ENCODE measurements at places on chromosomes 16 and 17. TPM values are rescaled to one million over a fixed set of nuclear protein-coding genes. Genes with fewer than 3 reads are reported as not detected.

GRCh38 chr17:21523497-21524210, 147.5 kb downstream of the KCNJ12 start:
- H3K4me1 ChIP-seq = no peaks in the 10 kb centered on the region
- DNase-seq = no peak
- no peaks in the 10 kb centered on the region for H3K27me3 ChIP-seq
- H3K27ac ChIP-seq = no peak overlapping the region

DNA sequence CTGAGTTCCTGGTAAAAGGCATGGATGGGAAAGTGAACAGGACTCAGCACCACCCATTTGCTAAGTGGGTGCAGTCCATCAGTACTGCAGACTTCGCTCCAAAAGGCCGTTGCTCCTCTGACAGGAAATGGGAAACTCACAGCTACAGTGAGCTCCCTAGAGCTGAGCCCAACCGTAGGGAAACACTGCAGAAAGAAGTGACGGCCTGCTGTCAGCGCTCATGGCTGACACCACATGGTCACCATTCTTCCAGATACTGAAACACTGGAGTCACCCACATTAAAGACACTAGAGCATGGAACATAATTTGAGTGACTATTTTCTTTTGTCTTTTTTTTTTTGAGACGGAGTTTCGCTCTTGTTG, 31.9 kb downstream of the UBE2O start:
- peaks cover 3% of the 10 kb centered on the region for H3K4me1 ChIP-seq
- no peak overlapping the region for H3K4me3 ChIP-seq
- DNase-seq = no peak
- H3K36me3 ChIP-seq = peaks cover 18% of the 10 kb centered on the region

GRCh38 chr17:13024526-13025257, 6.9 kb upstream of the ELAC2 start:
- peak overlapping the region; percentile 16 for H3K4me3 ChIP-seq
- H3K4me1 ChIP-seq = peaks cover 9% of the 10 kb centered on the region
- H3K27me3 ChIP-seq = no peaks in the 10 kb centered on the region
- DNase-seq = peak; percentile 82
- no peaks in the 10 kb centered on the region for H3K36me3 ChIP-seq

- no peaks in the 10 kb centered on the region for H3K36me3 ChIP-seq
- DNase-seq = no peak
- H3K4me3 ChIP-seq = no peak overlapping the region
- H3K27me3 ChIP-seq = peaks cover 2% of the 10 kb centered on the region
Measured at GRCh38 chr16:55021595-55022475, 91.2 kb downstream of the IRX5 start.

DNA sequence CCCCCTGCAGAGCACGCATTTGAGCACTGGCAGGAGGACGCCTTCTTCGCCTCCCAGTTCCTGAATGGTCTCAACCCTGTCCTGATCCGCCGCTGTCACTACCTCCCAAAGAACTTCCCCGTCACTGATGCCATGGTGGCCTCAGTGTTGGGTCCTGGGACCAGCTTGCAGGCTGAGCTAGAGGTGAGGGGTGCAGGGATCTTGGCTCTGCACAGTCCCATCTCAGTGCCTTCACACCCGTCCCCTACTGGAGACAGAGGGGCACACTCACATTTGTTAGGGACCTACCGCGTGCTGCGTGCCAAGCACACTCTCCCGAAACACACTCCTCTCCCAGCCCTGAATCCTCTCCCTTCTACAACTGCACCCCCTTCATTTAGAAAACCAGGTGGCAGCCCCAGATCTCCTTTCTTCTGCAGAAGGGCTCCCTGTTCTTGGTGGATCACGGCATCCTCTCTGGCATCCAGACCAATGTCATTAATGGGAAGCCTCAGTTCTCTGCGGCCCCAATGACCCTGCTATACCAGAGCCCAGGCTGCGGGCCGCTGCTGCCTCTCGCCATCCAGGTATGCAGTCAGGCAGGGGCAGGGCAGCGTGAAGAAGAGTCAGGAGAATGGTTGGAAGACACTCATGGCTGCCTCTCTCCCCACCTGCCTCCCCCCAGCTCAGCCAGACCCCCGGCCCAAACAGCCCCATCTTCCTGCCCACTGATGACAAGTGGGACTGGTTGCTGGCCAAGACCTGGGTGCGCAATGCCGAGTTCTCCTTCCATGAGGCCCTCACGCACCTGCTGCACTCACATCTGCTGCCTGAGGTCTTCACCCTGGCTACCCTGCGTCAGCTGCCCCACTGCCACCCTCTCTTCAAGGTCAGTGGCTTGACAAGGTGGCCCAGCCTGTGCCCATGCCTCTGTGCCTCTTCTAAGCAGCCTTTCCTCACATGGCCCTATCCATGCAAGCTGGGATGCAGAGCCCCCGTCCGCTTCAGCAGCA, 6.3 kb downstream of the ALOX15B start:
- no peak overlapping the region for H3K27ac ChIP-seq
- no peak overlapping the region for H3K4me3 ChIP-seq
- DNase-seq = no peak
- H3K4me1 ChIP-seq = no peaks in the 10 kb centered on the region

GRCh38 chr17:70446446-70446845, 277.1 kb downstream of the KCNJ2 start:
- no peaks in the 10 kb centered on the region for H3K4me1 ChIP-seq
- no peak overlapping the region for H3K4me3 ChIP-seq
- H3K27ac ChIP-seq = no peak overlapping the region
- no peaks in the 10 kb centered on the region for H3K36me3 ChIP-seq
- no peaks in the 10 kb centered on the region for H3K27me3 ChIP-seq

DNA sequence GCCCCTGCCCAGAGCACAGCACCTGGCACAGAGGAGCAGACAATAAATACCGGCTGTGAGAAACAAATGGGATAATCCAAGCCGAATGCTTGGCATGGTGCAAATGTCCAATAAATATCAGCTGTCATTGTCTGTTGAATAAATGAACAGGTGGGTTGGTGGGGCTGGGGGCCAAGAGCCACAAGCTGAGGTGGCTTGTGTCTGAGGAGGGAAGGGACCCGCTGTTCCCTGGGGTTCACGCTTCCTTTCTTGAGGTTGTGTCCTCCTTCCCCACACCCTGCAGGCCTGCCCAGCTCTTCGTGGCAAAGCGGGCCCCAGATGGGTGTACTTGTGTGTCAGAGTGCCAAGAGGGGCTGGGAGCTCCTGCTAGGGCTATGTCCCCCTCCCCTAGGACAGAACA, 38.6 kb downstream of the ARHGAP27 start:
- H3K4me1 ChIP-seq = peaks cover 3% of the 10 kb centered on the region
- H3K27me3 ChIP-seq = no peaks in the 10 kb centered on the region
- H3K27ac ChIP-seq = no peak overlapping the region
- peaks cover 51% of the 10 kb centered on the region for H3K36me3 ChIP-seq
- no peak overlapping the region for H3K4me3 ChIP-seq

DNA sequence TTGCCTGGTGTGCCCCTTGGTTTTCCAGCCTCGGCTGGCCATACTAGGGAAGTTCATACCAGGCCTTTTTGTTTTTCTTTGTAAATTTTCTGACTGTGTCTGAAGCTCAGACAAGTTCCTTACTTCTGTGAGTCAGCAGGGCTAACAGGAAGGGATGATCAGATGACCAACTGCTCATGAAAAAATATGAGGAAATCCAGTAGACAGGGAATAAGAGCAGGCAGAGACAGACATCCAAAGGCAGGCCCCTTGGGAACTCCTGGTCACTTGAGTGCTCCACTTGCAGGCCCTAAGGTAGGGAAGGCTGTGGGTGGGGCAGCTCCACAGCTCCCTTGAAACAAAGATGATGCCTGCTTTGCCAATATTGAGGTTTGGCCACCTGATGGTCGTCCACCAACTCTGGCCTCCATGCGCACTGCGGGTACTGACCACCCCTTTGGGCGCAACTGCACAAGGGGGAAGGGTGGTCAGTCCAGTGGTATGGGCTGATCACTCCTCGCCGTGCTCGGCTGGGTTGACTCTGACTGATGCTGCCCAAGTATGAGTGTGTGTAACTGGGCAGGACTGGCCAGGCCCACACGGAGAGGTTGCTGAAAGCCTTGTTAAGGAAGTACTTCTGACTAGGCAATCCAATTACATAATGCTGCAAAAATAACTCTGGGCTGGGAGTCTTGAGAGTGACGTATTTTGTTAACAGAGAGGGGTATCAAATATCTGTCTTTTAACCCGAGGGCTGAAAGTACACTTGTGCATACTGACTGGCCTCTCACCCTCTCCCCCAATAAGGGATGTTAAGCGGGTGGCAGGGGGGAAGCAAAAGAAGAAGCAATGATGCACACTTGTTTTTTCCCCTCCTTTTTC, 20.8 kb upstream of the ZFHX3 start:
- H3K36me3 ChIP-seq = no peaks in the 10 kb centered on the region
- H3K27ac ChIP-seq = no peak overlapping the region
- H3K4me1 ChIP-seq = peaks cover 4% of the 10 kb centered on the region
- peaks cover 32% of the 10 kb centered on the region for H3K27me3 ChIP-seq

DNA sequence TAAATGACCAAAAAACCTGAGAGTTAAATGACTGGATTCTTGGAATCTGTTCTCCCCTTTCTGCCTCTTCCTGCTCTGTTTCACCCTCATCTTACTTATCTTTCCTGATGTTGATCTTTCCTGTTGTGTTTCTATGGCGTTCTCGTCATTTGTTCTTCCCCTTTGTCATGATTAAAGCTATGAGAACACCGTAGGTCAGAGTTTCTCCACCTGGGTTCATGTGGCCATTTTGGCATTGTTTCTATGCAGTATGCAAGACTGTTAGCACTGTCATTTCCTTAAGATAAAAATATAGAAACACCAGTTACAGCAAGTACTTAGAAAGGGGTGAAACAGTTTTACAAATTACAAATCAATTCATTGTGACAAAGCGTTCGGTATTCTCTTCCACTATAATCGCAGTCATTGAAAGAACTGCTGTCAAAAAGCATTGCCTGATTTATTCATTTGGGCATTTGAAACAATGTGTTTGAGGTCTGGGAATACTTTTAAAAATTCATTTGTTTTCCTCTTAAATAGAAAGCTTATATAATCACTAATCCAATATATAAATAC, 166.0 kb downstream of the PHKB start:
- no peaks in the 10 kb centered on the region for H3K27me3 ChIP-seq
- H3K4me3 ChIP-seq = no peak overlapping the region
- H3K36me3 ChIP-seq = peaks cover 4% of the 10 kb centered on the region
- no peak for DNase-seq
- no peaks in the 10 kb centered on the region for H3K4me1 ChIP-seq

DNA sequence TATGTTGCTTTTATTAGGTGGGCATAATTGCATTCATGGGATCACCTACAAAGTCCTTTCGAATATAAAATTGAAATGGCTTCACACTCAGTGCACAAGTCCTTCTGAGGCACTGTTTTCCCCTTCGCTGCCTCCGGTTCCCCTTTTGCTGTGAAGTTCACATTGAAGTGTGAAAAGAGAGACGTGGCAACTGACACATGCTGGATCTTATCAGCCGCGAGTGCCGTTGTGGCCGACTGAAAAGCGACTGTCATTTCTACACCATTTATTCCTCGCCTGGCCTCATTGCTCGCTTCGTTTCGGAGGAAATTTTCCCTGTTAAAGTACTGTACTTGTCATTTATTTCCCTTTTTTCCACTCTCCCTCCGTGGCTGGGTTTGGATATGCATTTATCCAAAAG, 423.5 kb downstream of the MAF start:
- no peaks in the 10 kb centered on the region for H3K4me1 ChIP-seq

- no peak overlapping the region for H3K27ac ChIP-seq
- no peaks in the 10 kb centered on the region for H3K36me3 ChIP-seq
- no peaks in the 10 kb centered on the region for H3K4me1 ChIP-seq
- no peak overlapping the region for H3K4me3 ChIP-seq
Measured at GRCh38 chr16:85177448-85177846, 65.2 kb upstream of the CIBAR2 start.

- no peak overlapping the region for H3K27ac ChIP-seq
- H3K4me3 ChIP-seq = no peak overlapping the region
- H3K36me3 ChIP-seq = peaks cover 6% of the 10 kb centered on the region
- no peaks in the 10 kb centered on the region for H3K27me3 ChIP-seq
- H3K4me1 ChIP-seq = no peaks in the 10 kb centered on the region
Measured at GRCh38 chr17:37081287-37081686, 132.5 kb downstream of the AATF start.

The WWP2 gene
- 43.0 TPM for total RNA-seq

The AANAT gene
- not detected for total RNA-seq

The KCTD19 gene
- not detected for total RNA-seq

The ACTG1 gene
- total RNA-seq = 1,318 TPM
